ENCODE measurements at places on chromosomes 1 and 21.

- no peak for DNase-seq
Observed at GRCh38 chr1:176989754-176990153, 174.8 kb downstream of the ASTN1 start.

- DNase-seq = no peak
Observed at GRCh38 chr1:216894494-216894893, 171.3 kb upstream of the ESRRG start.

DNA sequence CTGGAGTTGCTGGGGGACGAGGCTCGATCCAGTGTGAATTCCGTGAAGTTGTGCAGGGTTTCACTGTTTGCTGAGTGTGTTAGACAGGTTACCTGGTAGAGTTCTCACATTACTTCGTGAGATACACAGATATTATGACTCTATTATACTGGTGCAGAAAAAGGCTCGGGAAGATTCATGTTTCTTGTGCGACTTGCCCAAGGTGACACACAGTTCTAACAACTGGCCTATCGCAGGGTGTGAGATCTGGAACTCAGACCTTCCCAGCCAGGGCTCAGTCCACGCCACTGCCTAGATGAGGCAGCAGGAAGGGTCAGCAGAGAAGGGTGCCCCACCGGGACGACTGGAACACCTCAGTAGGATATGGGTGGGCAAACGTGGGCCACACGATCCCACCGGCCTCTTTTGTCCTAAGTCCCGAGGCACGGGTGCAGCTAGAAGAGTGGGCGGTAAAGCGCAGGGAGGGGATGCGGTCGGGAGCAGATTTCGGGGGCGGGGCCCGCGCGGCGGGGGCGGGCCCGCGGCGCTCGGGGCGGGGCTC lies 296 bp upstream of the RNPEP start:
- no peak for DNase-seq

DNA sequence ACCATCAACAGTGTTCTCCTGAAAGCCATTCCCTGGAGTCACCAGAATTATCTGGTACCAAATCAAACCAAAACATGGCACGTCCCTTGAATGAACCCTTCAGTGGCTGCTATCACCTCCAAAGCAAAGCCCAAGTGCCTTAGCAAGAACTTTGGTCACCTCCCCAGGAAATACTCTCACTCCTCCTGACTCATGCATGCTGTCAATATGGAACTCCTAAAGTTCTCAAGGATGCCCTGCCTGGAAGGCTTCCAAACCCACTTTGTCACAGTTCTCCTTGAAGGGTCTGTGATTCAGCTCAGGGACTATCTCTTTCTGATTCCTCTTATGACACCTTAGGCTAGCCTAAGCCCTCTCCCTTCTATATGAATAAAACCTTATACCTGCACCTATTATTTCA lies 146.1 kb upstream of the RUNX1 start:
- DNase-seq = no peak

DNA sequence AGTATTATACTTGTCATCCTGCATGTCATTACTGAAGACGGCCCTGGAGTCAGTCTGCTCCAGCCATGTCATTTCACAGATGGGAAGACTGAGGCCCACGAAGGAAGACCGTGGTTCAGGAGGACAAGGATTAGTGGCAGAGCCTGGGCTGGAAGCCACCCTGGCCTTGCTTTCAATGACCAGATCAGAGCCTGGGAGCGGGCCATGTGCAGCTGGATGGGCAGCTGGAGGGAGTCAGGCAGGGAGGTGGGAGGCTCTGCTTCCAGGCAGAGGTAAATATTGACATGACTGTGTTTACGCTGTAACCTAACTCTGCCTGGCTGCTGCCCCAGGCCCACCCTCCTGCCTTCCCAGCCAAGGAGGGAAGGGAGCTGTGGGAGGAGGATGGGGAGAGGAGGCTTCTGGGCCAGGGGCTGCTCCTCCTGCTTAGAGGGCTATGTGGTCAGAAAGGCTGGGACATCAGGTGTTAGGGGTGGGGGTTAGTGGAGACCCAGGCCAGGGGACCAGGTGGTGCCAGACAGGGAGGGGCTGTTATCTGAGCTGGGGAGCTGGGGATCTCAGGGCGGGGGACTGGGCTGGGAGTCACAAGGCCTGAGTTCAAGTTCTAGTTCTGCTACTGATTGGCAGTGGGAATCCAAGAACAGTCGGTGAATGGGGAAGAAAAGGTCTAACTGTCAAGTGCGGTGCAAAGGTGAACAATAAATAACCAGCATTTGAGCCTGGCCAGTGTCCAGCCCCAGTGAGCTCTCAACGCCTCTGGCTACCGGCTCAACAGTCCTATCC lies 48.5 kb upstream of the ECE1 start:
- DNase-seq = no peak

DNA sequence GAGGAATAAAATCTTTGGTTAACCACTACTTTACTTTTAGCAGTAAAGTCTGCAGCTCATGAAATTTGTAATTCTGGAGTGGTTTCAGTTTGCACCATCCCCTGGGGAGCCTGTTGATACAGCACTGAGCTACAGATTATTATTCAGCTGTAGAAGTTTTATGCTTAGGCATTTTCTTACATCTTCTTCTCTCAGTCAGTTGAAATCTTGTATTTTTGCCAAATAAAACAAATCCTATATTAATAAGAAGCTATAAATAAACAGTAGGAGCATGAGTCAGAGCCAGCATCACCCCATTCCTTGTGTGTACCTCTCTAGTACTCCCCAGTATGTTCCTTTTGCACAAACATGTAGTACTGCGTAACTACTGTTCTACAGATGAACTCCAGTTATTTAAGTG lies 118.9 kb downstream of the ATF6 start:
- no peak for DNase-seq

DNA sequence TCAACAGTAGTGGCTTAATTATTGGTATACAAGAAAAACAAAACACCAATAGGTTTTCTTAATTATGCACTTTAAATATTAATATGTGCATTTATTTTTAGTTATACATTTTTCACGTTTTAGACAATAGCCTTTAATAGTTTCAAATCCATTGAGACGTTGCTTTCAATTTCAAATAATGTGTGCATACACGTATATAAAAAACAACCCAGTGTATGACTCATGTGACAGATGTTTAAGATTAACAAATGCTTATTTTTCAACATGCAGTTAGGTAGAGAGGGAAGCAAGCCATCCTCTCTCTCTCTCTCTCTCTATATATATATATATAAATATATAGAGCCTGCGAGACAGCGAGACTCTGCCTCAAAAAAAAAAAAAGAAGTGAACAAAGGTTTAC lies 24.3 kb downstream of the EYA3 start:
- no peak for DNase-seq

GRCh38 chr1:160656737-160657136 lies 9.9 kb upstream of the SLAMF1 start:
- no peak for DNase-seq

GRCh38 chr1:233406994-233407631 lies 79.6 kb downstream of the MAP3K21 start:
- DNase-seq = no peak

GRCh38 chr1:157739229-157739901 lies 37.6 kb downstream of the FCRL2 start:
- DNase-seq = no peak

DNA sequence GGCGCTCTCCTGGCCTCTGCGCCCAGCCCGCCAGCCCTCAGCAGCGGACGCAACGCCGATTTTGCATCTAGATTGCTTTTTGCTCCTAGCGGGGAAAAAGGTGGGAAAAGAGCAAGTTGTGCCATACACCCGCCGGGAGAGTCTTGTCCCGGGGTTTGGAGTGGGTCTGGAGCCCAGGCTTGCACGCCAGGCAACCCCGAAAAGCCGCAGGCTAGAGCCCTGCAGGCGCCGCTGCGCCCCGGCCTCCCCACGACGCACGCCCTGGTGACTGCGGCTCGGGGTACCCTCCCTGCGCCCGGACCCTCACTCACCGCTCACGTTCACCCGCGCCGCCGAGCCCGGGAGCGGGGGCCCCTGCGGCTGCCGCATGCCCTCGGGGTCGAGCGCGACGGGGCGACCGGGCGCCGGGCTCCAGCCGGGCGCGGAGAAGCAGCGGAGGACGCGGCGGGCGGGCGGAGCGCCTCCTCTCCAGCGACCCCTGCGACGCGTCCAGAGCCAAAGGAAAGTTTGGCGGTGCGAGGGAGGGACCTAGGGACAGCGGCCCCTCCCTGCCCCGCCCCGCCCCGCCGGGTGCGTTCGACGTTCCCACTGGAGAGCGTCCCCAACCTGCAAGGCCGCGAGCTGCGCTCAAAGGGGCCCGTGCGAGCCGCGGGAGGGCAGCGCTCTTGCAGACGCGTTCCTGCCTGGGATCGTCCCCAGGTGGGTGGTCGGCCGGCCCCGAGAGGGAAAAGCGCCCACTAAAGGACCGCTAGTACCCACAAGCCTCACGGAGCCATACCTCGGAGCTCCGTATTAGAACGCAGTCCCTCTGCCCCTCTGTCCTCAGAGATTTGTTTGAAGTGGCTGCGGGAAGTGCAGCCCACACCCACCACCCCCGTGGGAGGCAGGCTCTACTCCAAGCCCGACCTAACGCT lies at the start of gene LPAR3:
Gene LPAR3 (minus strand): TSS at position 502 of the 914 bp plus-strand sequence. CDS start 27,086 bp downstream, outside the sequence.
- DNase-seq = no peak

DNA sequence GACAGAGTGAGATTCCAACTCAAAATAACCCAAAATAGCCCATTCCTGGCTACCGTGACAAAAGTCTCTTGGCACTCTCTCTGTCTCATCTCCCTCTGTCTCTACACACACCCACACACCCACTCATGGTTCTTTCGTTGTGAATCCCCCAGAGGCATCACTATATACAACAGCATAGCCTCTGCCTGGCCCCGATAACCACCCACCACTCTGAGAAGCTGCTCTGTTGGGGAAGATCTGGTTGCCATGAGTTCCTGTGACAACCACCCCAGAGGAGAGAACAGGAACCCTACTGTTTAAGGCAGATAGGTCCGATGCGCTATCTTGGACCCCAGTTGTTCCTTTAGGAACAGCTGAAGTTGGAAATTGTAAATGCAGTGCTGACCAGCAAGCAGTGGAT lies 70.4 kb upstream of the LYST start:
- no peak for DNase-seq

DNA sequence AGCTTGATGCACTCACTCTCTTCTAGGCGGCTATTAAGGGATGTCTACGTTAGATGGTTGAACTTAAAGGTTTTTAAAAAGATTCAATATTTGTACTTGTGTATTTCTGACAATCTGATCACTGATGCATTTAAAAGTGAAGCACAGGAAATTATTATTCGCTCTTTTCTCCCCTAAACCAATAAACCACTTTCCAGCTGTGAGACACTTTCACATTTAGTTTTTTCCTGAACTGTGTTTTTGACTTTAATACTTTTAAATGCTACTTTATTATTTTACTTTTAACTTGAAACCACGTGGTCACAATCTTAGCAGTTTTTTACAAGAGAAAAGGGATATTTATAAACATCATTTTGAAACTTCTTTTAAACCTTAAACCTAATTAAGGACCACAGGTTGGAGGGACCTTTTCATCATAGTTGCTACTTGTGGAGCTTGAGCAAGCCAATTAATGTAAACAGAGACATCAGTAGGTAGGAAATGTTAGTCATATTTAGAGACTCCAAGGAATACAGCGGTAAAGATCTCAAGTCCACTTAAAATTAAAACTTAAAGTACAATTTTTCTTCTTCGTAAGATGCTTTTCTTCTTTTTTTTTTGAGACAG lies 9.2 kb downstream of the WDR26 start:
- no peak for DNase-seq

DNA sequence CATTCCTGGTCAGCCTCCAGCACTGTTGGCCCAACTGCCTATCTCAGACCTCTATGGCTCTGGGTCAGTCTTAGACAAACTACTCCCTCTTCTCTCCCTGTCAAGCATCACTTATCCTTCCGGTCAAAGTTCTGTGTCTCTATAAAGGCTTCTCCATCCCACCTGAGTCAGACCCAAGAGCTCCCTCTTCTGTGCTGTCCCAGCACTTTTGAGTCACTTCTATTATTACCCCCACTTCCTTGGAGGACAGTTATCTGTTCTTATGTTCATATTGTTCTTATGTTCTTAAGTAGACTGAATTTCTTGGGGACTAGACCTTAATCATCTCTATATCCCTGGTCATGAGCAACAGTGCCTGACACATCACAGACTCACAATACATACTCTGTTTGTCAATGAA lies 29.2 kb upstream of the IL10 start:
- DNase-seq = no peak

GRCh38 chr1:79852004-79852403 lies 845.5 kb upstream of the ADGRL4 start:
- DNase-seq = no peak

Data from naive B cell (primary cell).